ENCODE measurements at places on chromosomes 7 and 10.
A peak's percentile ranks its signal among the peaks of the same experiment; 100 is the strongest.

DNA sequence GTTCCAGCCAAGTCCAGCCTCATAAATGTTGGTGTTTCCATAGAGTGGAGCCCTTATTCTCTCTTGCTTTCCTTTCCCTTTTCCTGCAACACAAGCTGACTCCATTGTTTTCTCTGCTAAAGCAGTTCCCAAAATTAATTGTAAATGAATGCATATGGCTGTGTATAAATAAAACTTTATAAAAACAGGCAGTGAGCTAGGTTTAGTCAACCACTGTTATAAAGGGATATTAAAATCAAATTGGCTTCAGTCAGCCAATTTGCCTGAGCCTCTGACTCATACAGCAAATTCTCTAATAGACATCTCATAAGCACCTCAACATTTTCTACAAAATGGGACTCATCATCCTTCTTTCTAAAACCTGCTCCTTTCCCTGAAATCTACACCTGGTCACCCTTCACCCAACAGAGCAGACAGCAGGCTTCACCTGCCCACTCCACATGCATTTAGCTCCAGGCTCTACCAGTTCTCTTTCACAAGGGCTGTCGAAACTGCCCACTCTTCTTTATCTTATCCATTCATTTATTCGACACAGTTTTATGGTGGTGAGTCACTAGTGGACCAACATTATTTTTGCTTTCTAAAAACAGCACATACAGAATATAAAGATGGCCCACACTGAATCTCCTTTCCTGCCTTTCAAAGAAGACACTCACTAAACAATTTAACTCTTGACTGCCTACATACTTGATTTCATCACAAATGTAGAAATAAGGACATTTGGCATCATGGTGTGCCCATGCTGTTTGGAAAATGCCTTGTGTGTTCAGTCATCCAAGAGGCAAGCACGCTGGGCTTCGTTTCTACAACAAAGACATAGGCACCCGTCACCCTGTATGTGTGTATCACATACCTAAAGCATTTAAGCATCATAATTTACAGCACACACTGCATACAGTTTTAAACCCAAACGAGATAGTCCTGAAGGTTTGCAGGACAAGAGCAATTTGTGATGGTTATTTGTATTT lies 74.6 kb upstream of the C7orf33 start:
- no peak for DNase-seq

- DNase-seq, result no peak
These were observed 157.3 kb downstream of the CACNA2D1 start for GRCh38 chr7:82286096-82286797.

GRCh38 chr7:115216652-115217051 lies 294.8 kb downstream of the MDFIC start:
- no peak for DNase-seq

DNA sequence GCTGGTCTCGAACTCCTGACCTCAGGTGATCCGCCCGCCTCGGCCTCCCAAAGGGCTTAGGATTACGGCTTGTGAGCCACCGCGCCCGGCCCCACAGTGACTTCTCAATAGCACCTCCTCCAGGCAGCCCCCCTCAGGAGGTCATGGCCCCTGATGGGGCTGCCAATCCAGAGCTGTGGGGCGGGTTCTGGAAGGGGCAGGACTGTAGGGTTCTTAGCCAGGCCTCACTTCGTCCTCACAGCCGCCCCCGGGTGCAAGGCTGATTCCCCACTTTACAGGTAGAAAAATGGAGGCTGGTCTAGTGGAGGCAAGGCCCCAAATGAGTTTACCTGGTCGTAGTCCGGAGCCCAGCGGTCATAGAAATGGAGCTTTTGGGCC lies 638 bp downstream of the METTL27 start:
- peak; percentile 44 for DNase-seq

- peak; percentile 78 for DNase-seq
These were observed 1.4 kb downstream of the RHEB start for GRCh38 chr7:151518105-151518946.

- no peak for DNase-seq
These were observed 50.5 kb downstream of the HECTD2 start for GRCh38 chr10:91460681-91461080.

GRCh38 chr7:129855234-129855673 lies 97.5 kb downstream of the UBE2H start:
- DNase-seq, result no peak

- peak; percentile 62 for DNase-seq
These were observed 560.3 kb downstream of the SDK1 start for GRCh38 chr7:3861386-3861785.

- no peak for DNase-seq
These were observed 56.2 kb downstream of the GLI3 start for GRCh38 chr7:42180806-42181205.

GRCh38 chr7:1649751-1650326 lies 20.2 kb upstream of the ELFN1 start:
- DNase-seq, result no peak

GRCh38 chr7:2596464-2597272 lies 35.1 kb upstream of the TTYH3 start:
- DNase-seq, result no peak

DNA sequence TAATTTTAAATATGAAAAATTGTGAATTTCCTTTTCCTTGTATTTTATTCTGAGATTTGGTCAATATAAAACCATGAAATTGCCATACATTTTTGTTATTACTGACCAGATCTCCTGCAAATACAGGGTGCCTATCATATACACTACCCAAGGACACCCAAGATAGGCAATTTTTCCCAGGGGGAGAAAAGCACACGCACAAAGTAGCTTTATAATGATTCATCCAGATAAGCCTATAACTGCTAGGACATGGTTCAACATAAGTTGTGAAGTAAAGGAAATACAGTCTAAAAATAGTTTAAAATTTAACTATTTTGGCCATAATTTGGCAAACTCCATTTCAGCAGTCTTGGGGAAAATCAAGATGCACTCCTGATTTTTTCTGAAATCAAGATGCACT lies 4.8 kb downstream of the RUFY2 start:
- DNase-seq, result no peak

DNA sequence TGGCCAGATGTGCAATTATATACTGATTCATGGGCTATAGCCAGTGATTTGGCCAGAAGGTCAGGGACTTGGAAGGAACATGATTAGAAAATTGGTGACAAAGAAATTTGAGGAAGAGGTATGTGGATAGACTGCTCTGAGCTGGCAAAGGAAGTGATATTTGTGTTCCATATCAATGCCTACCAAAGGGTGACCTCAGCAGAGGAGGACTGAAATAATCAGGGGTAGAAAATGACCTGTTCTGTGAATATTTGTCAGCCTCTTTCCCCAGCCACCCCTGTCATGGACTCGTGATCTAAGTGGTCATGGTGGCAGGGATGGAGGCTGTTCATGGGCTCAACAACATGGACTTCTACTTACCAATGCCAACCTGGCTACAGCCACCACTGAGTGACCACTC lies 47.0 kb downstream of the PTPRE start:
- DNase-seq, result peak; percentile 41

- DNase-seq, result no peak
These were observed 29.8 kb upstream of the HABP2 start for GRCh38 chr10:113523071-113523470.

GRCh38 chr7:416761-417624 lies 102.7 kb downstream of the PDGFA start:
- DNase-seq, result no peak

- DNase-seq, result no peak
These were observed 89.4 kb upstream of the CNTNAP2 start for GRCh38 chr7:146027243-146027642.

- DNase-seq, result no peak
These were observed 341.9 kb downstream of the PTPRN2 start for GRCh38 chr7:158245724-158246041.

DNA sequence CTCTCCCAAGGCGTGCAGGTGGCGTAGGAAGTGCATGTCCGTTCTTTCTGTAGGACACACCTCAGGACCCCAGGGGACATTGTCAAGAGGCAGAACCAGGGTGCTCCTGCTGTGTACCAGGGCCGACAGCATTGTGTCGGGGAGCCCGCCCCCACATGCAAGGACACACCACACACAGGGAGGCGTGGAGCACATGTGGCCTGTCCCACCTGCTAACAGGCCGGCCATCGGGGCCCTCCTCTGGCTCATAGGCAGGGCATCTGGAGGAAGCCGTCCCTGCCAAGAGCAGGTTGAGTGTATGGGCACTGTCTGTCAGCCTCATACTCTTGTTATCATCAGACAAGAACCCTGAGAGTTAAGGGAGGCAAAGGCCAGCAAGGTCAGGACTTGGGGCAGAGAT lies 12.7 kb downstream of the RET start:
- no peak for DNase-seq

DNA sequence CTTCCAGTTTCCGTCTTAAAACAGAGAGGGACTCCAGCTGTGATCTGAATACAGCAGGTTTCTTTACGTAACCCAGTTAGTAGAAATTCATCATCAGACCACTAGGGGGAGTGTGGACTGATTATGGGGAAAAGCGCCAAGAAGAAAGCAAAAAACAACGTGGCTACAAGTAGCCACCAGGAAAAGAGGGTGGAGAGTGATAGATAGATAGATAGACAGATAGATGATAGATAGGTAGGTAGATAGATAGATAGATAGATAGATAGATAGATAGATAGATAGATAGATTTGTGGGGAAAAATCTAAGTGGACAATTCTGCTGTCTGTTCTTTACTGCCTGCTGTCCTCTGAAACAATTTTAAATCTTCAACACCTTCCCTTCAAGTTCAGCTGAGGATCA lies 12.7 kb upstream of the AKR1B10 start:
- DNase-seq, result peak; percentile 82

DNA sequence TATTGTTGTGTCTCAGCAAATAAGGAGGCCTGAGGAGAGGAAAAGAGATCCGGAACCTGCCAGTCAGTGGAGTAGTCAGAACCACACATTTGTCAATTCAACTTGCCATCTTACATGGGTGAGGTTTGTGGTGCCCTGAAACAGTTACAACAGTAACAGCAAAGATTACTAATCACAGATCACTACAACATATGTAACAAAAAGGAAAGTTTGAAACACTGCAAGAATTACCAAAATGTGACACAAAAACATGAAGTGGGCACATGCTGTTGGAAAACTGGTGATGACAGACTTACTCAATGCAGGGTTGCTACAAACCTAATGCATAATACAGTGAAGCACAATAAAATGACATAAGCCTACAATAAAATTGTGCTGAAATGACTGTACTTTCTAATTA lies 89.4 kb downstream of the LRRN3 start:
- DNase-seq, result no peak

All from kidney tubule cell (primary cell).